Inflammatory macrophage (primary cell): ENCODE measurements at places on chromosomes 13 and 19.

- no peak for DNase-seq
These were observed 302.0 kb upstream of the MIR17HG start for GRCh38 chr13:91045351-91046034.

DNA sequence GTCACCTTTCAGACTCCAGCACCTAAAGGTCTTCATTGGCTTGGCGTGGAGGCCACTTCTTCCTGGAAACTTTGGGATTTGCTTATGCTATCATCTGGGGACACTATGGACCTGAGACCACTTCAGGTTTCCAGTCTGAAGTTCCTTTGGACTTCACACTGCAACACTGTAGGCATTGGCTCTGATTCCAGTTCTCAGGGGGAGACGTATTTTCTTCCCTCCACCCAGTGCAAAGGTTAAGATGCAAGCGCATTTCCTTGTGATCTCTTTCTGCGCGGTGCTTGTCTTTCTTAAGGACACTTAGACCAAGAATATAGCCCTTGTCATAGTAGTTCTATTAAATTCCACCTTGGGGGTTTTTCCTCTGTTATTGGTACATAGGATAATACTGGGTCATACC lies 299.8 kb downstream of the TSHZ3 start:
- no peak for DNase-seq

- no peak for DNase-seq
These were observed 80.6 kb downstream of the ZNF557 start for GRCh38 chr19:7149956-7150705.

- no peak for DNase-seq
These were observed 85.7 kb downstream of the SHISA2 start for GRCh38 chr13:25966086-25966485.

GRCh38 chr13:21175656-21176214 lies 617 bp downstream of the SKA3 start:
- peak; percentile 15 for DNase-seq

GRCh38 chr13:100823448-100823847 lies 148.9 kb upstream of the TMTC4 start:
- DNase-seq = no peak

DNA sequence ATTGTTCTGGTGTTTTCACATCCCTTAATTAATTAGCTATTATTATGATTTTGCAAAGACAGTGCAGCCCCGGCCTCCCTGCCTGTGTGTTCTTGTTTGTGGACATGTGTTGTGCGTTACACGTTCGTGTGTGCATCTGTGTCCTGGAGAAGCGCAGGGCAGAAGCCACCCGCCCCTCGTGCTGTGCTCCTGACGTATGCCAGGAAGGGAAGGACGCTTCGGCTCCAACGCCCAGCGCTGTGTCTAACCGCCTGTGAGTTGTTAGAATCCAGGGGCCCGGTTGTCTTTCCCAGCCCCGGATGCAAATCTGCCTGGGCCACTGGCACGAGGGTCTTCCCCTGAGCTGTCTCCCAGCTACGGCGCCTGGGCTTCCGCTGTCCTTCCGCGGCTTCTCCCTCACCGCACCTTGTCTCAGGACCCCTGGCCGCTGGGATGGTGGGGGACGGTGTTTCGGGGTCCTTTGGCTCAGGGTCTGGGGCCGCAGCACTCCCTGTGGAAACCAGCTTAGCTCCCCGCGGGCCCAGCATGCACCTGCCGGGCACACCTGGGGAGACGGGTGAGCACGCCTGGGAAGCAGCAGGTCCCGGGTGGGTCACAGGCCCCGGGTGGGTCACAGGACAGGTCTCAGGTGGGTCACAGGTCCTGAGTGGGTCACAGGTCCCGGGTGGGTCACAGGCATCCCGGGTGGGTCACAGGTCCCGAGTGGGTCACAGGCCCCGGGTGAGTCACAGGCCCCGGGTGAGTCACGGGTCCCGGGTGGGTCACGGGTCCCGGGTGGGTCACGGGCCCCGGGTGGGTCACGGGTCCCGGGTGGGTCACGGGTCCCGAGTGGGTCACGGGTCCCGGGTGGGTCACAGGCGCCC lies 51.5 kb downstream of the GAS6 start:
- no peak for DNase-seq

- DNase-seq = no peak
These were observed 4.7 kb downstream of the ERF start for GRCh38 chr19:42250183-42250665.
